ENCODE measurements at places on chromosomes 3 and 15.

GRCh38 chr3:106366352-106366751 lies 497.5 kb upstream of the CBLB start:
- no peak for DNase-seq

DNA sequence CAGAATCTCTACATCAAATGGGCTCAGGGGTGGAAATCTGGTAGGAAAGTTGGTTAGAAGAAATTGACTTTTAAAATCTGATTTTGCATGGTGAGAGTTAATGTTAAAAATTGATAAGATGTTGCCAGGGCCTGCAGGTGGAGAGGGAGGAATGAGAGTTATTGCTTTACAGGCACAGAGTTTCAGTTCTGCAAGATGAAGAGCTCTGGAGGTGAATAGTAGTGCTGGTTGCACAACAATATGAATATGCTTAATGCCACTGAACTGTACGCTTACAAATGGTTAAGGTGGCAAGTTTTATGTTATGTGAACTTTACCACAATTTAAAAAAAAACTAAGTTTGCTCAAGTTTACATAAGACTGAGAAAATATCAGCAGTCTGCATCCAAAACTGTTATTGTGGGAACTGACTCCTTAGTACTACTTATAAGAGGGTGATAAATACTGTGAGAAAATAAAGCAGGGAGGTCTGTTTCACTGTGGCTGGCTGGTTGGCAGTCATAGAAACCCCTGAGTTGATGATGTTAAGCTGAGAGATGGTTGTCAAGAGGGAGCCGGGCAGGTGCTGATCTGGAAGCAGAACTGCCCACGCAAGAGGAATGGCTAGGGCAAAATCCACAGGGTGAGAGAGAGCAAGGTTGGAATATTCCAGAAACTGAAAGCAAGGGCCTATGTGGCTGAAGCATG lies 144.9 kb downstream of the EDEM1 start:
- DNase-seq: no peak

DNA sequence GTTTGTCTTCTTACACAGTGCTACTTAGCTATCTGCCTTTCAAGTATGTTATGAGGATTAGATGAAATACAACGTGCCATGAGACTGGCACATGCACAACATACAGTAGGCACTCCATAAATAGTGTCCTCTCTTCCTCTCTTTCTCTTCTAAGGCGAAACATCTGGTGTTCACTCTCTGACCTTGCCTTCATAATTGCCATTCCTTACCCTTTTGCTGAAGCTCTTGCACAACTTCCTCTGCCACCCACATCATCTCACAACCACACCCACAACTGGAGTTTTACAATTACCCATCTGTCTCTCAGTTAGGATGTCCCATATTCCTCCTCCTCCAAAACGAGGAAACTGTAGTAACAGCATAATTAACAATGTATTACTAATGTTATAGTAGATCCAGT lies 26.4 kb upstream of the ACP3 start:
- no peak for DNase-seq

- DNase-seq: no peak
Measured at GRCh38 chr3:153130312-153130977, 31.6 kb upstream of the RAP2B start.

- no peak for DNase-seq
Measured at GRCh38 chr3:90136456-90137191, 1029.2 kb downstream of the EPHA3 start.

GRCh38 chr3:5520237-5520636 lies 332.7 kb downstream of the EDEM1 start:
- no peak for DNase-seq

DNA sequence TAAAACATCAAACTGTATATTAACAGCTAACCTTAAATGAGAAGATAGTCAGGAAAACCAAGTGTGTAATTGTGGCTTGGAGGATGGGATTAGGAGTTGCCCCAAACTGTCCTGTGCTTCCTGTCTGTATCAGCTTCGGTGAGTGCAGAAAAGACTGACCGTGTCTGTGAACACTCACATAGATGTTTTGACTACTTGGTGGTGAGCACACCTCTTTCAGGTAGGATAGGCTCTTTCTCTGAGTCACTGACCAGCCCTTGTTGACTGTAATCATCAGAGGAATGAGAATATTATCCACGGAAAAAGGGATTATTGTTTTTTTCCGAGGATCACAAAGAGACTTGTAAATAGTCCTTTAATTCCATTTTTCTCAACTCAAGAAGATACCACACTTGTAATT lies 51.5 kb downstream of the GMNC start:
- no peak for DNase-seq

DNA sequence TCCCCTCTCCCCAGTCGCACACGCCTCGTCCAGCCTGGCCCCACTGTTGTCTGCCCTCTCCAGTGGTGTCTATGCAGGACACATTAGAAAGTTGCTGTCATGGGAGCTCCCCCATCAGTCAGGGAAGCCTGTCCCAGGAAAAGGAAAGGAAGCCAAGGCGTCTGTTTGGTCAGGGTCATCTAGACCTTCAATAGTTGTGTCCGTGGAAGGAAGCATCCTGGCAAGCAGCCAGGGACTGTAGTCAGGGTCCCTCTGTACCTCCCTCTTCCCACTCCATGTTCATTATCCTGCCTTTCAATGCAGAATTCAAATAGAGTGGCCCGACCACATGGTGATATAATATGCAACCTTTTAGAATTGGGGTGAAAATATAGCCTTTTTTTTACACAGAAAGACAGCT lies 60.7 kb upstream of the RAB6B start:
- DNase-seq: no peak

DNA sequence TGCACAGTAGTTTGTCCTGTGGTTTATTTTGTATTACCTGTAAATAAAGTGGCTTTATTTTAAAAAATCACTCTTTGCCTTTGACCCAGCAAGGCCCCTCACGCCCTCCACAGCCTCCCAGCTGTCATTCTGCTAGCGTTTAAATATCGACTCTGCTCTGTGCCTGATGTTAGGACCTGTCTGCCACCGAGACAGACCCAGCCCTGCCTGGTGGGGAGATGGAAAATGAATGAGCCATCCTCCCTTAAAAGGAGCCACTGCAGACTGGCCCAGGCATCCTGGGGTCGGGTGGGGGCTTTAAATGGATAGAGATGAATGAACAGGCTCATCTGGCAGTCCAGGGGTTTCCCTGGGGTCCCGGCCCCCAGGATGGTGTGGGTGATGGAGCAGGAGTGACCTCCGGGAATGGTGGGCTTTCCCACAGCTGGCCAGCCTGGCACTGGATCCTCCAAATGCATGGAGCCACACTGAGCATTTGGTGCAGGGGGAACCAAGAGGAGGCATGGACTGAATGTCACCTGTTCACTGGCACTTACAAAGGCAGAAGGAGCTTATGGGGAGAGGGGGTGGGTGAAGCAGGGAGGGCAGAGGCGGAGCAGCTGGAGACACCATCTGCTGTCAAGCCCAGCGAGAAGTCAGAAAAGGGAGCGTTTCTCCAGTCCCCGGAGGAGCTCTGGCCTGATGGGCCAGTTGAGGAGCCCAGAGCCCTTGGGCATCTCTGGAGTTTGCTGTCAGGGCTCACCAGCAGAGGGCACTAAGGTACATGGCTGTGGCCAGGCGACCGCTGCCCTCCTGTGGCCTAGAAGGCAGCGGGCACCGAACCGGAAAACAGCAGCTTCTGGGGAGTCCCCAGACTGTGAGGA lies 11.9 kb downstream of the GRM2 start:
- DNase-seq: no peak

DNA sequence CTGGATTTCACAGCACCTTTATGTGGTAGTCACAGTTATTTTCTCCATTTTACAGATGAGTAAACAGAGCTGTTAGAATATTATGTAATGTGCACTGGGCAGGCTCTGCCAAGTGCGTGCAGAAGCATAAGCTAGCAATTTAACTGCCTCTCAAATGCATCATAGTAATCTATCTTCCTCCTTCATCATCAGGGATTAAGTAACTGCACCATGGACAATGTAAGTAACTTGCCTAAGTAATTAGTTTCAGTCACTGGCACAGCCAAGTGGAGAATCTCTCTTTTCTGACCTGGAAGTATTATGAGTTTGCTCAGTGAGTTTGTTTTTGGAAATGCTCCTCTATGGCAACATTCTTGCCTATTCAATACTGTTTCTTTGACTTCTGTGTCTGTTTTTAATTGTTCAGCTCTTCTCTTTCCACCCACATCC lies 260.5 kb downstream of the PTPRG start:
- DNase-seq: no peak

- no peak for DNase-seq
Measured at GRCh38 chr15:93146196-93146595, 57.2 kb upstream of the RGMA start.

DNA sequence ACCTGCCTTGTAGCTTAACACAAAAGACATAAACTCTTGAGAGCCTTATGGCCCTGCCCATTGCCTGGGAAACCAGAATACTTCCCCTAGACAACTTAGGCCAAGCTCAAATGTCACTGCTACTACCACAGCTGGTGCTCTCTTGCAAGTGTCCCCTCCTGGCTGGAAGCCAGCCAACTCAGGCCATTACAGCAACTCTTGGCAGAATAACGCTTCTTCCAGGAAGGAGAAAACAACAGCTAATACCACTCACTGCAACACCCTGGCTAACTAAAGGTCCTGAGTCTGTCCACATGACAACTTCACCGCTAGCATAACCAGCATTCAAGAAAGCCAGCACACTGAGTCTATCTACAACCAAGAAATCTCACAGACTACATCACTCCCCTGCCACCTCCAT lies 5.1 kb upstream of the B4GALT4 start:
- DNase-seq: no peak

DNA sequence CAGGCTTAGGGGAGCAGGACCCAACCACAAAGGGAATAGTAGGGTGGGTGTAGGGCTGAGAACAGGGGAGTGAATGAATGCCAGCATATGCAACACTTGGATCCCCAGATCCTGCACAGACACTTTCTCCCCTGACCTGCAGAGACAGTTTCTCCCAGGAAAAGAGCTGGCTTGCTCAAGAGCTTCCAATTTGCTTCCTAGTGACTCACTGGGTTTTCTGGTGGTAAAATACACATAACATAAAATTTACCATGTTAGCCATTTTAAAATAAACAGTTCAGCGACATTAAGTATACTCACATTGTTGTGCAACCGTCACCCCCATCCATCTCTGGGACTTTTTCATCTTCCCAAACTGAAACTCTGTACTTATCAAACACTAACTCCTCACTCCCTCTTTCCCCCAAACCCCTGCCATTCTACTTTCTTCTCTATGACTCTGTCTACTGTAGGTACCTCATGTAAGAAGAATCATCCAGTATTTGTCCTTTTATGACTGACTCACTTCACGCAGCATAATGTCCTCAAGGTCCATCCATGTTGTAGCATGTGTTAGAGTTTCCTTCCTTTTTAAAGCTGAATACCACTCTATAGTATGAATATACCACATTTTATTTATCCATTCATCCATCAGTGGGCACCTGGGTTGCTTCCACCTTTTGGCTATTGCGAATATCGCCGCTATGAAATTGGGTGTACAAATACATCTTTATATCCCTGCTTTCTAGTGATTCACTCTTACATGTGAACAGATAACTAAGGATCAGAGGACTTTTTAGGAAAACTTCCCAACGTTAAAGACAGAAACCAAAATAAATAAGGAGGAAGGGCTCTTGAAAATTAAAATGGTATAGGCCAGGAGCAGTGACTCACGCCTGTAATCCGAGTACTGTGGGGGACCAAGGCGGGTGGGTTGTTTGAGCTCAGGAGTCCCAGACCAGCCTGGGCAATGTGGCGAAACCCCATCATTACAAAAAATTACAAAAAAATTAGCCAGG lies 95.6 kb upstream of the TJP1 start:
- DNase-seq: no peak

GRCh38 chr3:126438746-126439145 lies 36.9 kb downstream of the ZXDC start:
- DNase-seq: no peak

DNA sequence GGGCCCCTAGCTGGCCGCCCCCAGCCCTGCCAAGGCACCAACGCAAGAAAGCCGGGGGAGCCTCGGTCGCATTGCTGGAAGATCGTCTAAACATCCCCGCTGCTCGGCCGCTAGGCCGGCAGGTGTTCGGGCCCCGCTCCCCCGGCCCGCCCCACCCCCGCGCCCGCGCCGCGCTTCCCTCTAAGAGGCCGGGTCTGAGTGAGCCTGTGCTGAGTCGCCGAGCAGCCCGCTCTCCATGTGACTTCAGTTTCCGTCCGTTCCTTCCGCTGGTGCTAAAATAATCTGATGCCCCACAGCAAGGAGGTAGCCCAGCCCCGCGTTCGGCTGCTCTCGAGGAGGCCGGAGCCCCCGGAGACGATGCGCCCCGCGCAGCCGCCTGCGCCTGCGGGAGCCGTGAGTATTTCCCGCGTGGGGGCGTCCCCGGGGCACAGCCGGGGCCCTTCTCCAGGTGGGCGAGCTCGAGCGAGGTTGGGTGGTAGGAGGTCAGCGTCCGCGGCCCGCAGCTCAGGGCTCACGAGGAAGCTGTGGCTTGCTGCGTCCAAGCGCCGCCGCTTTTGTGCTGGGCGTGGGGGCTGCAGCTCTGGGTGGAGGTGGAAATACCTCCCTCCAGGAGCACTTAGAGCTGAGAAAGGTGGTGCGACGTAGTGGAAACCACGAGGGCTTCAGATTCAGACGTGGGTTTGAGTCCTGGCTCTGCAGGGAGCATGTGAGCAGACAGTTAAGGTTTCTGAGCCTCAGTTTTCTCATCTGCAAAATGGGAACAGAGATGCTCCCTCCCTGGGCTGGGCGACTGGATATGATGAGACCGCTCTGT lies at the start of gene NRROS:
Gene NRROS (plus strand): TSS at position 212 of the 814 bp plus-strand sequence. CDS start 14,846 bp downstream, outside the sequence.
- no peak for DNase-seq

DNA sequence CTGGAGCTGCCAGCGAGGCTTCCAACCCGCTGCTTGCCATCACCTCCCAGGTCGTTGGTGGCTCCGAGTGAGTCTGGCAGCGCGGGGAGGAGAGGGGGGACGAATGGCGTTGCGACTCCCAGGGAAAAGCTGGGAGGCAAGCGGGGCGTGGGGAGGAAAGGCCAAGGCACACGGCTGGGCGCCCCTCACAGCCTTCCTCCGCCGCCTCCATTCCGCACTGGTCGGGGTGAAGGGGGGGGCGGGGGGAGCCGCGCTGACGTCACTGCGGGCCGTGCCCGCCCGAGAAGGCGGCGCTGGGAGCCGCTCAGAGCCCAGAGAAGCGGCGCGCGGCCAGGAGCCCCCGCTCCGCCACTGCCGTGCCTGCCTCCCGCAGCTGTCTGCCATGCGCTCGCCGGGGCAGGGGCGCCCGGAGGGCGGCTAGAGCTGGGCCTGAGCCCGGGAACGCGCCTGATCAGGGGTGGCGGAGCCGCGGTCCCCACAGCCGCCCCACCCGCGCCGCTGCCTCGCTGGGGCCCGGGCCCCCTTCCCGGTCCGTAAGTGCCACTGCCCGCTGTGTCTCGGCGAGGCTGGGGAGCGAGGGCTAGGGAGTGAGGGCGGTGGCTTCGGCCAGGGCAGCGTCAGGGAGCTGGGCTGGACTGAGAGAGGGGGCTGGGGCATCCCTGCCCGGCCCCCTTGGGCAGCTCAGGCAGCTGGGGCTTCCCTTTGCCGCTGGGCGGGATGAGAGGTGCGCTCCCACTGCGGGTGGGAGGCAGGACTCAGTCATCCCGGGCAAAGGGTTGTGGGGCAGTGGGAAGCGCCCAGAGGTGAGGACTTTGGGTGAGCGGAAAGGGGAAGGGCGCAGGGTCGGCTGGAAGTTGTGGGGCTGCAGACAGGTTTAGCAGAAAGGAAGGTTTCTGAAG lies 27.8 kb upstream of the POLG start:
- peak; percentile 43 for DNase-seq
